ENCODE measurements at places on chromosomes 1 and 21.

DNA sequence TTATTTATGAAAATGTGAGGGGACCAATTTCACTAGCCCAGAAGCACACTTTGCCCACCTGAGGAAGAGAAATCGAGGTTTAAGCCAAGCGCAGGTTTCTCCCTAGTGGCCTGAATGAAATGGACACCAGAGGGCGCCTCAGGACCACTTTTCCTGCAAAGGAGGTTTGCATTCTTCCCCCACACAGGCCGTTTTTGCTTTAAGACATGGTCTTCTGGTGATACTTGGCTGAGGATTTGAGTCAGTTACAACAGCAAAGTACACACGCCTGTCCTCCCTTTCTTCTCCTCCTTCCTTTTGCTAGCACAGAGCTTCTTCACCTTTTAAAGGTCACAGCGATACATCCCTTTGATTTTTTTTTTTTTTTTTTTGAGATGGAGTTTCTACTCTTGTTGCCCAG is 5.4 kb downstream of the PLA2G2E start:
- DNase-seq = peak; percentile 79

DNA sequence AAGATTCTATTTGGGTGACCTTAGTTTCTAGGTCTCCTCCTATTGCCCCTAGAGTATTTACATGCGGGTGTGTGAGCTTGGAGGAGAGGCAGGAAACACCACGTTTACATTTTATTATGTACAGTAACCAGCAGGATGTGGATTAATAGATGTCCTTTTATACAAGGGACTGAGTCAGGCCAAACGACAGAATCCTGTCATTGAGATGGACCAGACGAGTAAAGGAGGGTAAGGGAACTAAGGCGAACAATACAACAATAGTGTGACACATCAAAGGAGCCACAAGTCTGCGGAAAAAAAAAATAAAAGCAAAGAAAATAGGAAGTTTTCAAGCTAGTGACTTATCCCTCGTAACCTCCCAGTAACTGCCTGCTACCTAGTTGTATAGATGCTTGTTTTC is 151.1 kb downstream of the GABPA start:
- no peak for DNase-seq

DNA sequence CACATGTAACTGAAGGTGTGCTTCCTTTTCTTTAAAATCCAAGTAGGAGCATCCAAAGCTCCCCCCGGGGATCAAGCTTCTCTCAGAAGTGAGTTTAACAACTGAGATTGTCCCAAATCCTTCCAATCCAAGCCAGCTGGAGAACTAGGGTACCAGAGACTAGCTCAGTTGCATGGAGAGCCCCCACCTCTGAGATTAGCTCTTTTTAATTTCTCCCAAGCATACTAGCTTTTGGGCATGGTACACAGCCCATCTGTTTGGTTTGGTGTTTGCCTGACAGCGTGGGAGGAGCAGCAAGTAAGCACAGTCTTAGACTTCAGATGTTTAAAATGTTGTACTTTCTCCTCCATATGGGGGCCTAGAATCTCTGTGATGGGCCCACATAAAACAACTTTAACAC is 142.8 kb downstream of the ASTN1 start:
- no peak for DNase-seq

GRCh38 chr1:155893389-155894142 is 17.6 kb downstream of the RIT1 start:
- DNase-seq = no peak

- no peak for DNase-seq
These were observed 20.7 kb upstream of the POFUT2 start for GRCh38 chr21:45308194-45309068.

- no peak for DNase-seq
These were observed 53.5 kb downstream of the NFASC start for GRCh38 chr1:204924013-204924759.

DNA sequence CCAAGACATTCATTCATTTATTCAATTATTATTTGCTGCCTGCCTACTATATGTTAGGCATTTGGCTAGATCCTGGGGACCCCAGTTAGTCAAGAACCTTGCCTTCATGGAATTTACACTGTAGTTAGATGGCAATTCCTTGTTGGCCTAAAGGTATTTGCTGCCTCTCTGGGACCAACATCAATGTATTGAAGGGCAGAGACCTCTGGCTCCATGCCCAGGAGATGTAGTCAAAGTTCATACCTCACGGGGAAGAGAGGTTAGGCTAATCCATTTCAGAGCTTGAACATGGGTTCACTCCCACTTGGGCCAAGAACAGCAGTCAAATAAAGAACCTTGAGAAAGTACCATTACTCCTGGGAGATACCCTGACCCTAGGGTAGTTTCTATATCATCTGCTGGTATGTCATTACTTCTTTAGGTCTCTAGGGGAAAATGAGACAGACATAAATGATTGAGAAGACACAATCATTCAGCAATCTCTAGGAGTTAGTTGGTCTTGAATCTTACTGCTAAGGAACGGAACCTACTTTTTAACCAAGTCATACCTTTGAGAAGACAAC is 32.0 kb downstream of the SORT1 start:
- no peak for DNase-seq

- no peak for DNase-seq
These were observed 826 bp downstream of the TRIM17 start for GRCh38 chr1:228415853-228416216.

- peak; percentile 39 for DNase-seq
These were observed 488 bp downstream of the SLC35D1 start for GRCh38 chr1:67053535-67053784.

GRCh38 chr1:54200519-54200997 is 591 bp downstream of the MRPL37 start:
- DNase-seq = no peak

DNA sequence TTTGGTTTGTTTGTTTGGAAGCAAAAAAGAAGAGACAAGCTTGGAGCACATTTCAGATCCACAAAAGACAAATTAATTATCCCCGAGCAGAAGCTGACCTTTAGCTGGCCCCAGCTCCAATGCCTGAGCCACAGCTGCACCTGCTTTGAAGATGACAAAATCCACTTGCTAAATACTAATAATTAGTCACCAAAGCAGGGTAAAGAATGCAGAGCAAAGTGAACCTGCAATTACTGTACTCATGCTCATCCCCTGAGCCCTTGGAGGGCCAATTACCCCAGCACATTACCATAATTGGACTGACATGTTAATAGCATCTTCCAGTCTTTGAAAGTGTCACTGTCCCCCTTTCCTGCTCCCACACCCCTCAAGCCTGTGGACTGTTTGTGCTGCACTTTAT is 38.2 kb upstream of the KCND3 start:
- DNase-seq = no peak

- no peak for DNase-seq
These were observed 4.0 kb upstream of the LHX8 start for GRCh38 chr1:75129983-75130789.

- no peak for DNase-seq
These were observed 21.8 kb downstream of the CYP4B1 start for GRCh38 chr1:46820560-46821060.

DNA sequence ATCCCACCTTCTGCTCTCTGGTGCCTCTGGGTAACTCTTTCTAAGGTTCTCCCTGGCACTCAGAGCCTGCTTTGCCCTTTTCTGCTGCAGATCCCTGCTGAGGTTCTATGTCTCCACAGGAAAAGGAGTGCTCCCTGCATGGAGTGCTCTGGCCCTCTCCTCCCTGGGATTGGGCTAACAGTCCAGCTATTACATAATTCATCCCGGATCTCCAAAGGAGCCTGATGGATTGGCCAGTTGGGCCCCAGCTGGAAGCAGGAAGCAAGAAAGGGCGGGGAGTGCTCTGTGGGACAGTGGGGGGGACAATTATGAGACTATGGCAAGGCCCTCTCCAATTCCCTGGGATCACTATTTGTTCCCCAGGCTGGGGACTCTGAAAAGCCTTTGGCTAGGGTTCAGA is 51.9 kb upstream of the GOLT1A start:
- DNase-seq = no peak

GRCh38 chr1:183023146-183023600 is at the start of gene LAMC1:
Gene LAMC1 (plus strand): TSS chr1:183023420. CDS start chr1:183023717, 297 bp downstream.
- DNase-seq = peak; percentile 83

GRCh38 chr1:17120962-17121837 is 1.9 kb upstream of the PADI2 start:
- no peak for DNase-seq

DNA sequence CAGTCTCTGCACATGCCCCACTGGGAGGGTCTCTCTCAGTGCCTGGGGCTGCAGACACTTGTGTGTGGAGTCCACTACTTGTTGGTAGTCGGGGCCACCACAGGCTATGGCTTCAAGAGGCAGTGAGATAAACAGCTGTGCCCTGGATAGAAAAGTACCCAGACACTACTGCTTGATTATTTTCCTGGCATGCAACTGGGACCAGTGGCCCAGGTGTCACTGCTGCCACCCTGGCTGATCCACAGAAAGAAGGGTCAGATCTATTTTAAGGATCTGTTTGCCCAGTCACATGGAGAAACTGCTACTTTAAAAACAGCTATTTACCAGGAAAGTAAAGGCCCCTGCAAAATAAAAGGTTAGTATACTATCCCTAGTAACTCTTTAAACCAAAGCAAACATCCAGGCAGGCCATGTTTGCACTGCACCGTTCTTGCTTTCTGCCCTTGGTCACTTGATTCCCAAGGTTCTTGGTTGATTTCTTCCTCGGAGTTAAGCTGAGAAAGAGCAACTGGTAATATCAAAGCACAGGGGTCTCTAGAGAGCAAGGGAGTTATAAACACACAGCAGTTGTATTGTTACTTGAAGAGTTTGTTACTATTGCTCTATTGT is 99.9 kb downstream of the GLUL start:
- no peak for DNase-seq

GRCh38 chr1:175481126-175482070 is 262.0 kb downstream of the TNR start:
- no peak for DNase-seq

DNA sequence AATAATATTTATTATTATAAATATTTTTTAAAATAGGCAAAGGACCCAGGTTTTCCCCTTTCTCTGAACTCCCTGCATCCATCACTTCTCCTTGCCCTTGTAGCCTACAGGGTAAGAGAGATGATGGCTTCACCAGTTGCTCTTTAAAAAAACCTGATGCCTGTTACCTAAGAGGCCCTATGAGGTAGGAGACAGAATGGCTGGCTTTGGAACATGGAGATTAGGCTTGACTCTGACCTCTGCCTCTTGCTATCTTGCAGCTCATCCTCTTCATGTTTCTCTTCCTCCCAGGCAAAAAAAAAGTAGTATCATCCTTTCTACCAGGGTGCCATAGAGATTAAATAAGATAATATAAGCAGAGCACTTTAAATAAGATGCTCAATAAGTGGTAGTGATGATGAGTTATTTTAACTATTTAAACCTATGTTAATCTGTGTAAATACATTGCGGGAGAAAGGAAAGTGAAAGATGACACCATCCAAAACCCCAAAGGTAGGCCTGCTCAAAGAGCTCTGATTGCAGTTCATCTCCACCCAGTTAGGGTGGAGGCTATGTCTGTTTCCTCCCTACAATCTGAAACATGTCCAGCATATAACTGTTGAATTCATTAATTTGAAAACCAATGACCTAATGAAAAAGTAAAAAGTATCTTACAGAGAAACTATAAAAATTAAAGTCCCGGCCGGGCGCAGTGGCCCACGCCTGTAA is 51.8 kb downstream of the RGS2 start:
- no peak for DNase-seq

DNA sequence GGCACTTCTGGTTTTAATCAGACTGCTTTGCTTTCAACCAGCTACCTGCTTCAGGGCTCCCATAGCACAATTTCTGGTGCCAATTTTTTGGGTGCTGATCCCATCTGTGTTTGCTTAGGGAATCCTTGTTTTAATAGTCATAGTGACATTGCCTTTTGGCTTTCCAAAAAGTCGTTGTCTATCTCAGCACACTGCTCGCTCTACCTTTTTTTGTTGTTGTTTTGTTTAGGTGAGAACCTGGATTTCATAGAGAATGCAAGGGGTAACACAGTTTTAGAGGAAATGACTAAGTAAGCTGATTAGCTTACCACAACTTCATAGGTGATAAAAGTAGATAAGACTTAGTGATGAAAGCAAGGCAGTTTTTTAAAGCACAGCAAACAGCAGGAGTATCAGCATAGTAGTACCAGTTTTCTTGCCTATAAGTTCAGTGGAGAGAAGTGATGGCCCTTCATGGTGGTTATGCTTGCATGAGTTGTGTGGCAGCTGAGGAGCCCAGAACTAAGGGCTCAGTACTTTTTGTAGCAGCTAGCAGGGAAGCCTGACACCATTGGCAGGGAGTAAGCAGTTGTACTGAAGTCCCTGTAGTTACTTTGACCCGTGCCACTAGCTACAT is 31.3 kb downstream of the NEK7 start:
- no peak for DNase-seq

GRCh38 chr1:24621121-24621520 is 22.0 kb upstream of the SRRM1 start:
- DNase-seq = no peak

- DNase-seq = no peak
These were observed 14.3 kb upstream of the EDN2 start for GRCh38 chr1:41498804-41499203.

- DNase-seq = no peak
These were observed 49.6 kb upstream of the IRF2BP2 start for GRCh38 chr1:234659538-234659937.

GRCh38 chr21:14707511-14708020 is 161.5 kb upstream of the SAMSN1 start:
- DNase-seq = no peak

DNA sequence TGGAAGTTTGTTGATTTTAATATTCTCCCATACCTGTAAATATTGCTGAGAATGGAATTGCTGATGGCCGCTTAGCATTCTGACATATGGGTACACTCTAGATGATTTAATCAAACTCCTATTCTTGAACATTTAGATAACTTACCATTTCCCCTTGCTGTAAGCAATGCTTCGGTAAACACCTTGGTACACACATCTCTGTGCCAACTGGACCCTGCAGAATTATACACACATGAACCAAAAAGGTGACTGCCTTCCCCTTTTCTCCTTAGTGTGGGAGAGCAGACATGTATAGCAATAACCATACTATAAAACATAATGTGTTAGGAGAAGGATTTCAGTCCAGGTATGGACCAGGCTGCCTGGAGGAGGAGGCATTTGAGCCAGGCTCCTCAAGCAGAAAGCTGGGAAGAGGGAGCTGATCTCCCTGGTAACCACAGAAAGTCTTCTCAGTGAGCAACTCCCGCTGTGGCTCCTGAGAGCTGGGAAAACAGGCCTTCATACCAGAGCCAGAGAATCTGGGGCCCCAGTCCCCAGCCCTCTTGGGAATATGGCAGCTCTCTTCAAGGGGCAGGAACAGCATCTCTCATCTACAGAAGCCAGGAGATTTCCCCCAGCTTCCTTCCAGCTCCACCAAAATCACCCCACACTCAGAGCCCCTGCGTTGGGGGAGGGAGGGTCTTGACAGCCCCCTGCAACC is 33.9 kb upstream of the CSF1 start:
- DNase-seq = no peak

Data from progenitor cell of endocrine pancreas (in vitro differentiated cells).